Kidney (tissue), 22 donors: ENCODE measurements at places on chromosomes 13 and 19.
A peak's percentile ranks its signal among the peaks of the same experiment; 100 is the strongest.

DNA sequence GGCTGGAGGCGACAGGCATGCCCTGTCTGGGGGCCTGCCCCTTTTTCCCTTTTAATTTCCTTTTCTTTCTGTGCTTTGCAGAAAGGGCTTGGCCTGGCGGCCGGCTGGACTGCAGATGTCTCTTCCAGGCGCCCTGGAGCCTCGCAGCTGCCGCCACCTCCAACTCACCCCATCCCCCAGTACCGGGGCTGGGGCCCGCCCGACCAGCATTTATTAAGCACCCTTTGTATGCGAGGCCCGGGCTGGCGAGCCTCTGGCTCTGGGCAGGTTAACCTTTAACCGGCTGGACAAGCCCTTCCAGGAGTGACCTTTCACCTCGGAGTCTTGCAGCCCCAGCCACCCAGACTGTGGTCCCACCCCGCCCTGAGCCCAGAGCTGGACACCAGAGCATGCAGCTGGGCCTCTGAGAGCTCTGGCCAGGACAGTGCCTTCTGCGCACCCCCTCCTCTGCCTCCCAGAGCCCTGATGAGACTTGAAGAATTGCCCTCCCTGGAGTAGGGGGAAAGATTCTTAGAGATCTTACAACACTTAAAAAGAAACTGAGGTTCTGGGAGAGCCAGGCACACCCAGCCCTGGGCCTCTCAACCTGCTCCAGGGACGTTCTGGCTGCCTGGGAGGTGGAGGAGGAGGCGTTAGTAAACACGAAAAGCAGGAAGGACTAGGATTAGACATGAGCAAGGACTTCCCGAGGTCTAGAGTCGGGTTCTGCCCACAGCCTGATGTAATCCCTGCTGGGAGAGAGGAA, 1.1 kb upstream of the NR2F6 start:
- peak; percentile 84 for DNase-seq

DNA sequence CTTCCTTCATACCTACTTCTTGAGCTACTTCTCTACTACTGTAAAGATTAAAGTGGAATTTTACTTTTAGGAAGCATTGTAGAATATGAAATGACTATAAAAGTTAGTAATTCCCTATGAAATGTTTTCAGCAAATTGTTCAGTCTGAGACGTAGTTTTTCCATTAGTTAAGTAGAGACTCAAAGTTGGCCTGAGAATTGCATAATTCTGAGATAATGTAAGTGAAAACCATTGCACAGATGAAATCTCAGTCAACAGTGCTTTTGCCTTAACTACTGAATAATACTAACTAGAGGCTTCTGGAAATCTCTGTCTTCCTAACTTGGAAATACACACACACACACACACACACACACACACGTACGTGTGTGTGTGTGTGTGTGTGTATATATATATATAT, 125.9 kb downstream of the FGF14 start:
- DNase-seq: no peak

DNA sequence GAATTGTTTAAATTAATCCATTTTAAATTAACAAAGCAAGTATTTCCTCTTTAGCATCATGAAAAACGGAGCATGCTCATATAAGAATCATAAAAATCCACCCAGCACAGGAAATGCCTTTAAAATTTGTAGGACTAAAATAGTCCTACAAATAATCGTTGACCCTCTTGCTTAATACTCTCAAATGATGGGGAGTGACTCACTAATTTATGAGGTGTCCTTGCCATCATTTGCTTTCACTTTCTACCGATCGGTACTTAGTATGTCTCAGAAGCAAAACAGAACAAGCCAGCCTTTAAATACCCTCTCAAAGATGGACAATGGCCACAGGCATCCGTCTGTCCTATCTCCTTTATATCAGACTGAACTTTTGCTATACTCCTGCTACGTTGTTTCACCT, 97.2 kb downstream of the SUCLA2 start:
- DNase-seq: no peak

DNA sequence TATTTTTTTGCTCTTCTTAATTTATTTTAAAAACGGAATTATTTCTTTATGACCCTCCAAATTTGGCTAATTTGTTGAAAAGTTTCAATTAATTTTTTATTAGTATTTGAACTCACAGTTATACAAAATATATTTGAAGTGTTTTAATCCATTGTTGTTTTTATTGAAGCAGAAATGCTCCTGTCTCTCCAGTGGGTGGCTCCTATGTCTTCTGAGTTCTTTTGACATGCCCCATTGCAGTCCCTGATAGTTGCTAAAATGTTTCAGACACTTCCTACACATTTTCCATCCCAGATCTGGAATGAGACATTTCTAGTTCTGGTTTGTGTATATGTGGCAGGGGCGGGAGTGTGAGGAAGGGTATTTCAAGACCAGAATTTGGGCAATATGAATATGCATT, 579.4 kb upstream of the PRR20A start:
- peak; percentile 14 for DNase-seq

- no peak for DNase-seq
Observed at GRCh38 chr19:18435178-18435841, 2.6 kb downstream of the ISYNA1 start.

DNA sequence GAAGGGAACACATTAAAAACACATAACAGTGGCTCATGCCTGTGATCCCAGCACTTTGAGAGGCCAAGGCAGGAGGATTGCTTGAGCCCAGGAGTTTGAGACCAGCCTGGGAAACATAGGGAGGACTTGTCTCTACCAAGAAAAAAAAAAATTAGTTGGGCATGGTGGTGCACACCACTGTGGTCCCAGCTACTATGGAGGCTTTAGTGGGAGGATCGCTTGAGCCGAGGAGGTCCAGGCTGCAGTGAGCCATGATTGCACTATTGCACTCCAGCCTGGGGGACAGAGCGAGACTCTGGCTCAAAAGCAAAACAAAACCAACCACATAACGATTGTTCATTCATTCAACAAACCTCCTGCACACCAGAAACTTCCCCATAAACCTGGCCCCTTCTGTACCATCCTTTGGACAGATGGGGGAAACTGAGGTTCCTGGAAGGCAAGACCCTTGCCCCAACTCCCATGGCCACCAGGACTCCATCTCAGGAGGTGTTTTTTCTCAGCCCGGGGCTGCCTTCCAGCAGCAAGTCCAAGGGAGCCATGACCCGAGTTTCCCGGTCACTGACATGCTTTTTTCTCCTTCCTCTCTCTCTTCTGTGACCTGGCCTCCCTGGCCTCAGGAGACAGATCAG, 4.3 kb downstream of the FOSB start:
- DNase-seq: no peak

DNA sequence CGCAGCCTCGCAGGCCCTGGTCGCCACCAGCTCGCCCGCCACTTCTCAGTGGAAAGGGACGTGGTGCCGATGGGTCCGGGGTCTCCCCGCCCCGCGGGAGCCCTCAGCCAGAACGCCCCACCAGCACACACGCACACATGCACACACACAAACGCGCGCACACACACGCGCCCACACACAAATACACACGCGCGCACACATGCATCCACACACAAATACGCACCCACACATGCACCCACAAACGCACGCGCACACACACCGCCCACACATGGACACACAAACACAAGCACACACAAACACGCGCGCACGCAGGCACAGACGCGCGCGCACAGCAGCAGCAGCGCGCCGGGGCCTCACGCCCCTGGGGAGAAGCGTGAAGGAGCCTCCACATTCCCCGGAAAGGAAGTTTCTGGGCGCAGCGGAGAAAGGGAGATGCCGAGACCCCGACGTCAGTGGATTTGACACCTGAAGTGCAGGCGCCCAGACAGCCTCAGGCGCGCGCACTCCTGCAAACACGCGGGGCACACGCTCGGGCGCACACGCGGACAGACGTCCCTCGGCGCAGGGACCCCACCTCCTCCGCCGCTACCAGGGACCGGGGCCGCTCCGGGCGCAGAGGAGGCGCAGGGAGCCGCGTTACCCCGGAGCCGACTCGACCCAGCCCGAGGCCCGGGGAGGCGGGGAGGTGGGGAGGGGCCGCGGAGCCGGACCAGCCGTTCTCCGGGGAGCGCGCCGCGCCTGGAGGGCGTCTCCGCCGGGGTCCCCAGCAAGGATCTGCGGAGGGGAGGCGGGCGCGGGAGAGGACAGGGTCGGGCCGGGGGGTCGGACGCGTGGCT, 622 bp downstream of the RASA3 start:
- peak; percentile 59 for DNase-seq

DNA sequence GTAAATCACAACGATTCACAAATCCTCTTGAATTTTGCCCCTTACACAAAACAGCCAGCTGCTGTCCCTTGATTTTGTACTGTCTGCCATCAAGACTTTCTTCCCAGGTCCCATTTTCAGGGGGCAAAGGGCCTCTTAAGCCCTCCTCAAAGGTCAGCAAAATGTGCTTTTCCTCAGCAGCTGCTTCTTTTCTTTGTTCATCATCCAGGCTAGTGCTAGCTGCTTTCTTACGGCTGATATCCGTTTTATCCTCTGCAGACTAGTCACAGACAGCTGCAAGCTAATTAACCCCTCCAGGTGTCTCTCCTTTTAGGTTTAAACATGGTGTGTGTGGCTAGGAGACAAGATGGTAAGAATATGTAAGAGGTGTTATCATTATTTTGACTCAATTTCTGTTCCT, 90.9 kb downstream of the NALCN start:
- no peak for DNase-seq

DNA sequence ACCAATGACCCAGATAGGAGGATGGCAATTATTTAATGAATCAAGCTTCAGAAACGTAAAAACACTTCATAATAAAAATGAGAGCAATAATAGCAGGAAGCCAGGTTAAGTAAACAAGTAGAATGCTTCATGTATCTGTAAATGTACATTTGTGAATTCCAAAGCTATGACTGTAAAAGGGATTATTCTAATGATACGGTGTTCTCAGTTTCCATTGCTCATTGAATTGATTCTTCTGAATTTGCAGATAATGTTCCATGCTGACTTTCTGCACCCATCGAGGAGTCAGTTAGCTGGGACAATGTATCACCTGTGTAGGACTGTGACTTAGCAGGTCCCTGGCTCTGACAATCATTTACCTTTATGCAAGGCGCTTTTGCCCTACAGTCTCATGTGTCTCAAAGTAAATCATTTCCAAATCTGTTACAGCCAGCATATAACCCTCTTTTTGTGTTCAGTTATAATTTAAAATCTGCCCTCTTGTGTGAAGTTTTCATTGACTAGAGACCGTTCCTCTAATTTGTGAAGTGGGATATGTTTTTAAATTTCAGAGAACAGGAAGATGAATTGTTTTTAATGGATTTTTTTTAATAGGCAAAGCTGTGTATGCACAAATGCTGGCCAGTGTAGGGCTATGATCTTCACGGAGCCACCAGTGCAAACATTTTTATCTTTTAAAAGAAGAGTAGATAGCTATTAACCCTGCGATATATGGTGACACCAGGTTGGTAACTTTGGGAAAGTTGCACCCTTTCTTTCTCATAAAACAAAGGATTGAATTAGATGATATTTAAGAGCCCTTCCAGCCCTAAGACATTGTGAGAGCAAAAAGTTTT, 267.1 kb downstream of the KLF5 start:
- DNase-seq: no peak

GRCh38 chr13:94596575-94596971, 621 bp upstream of the TGDS start:
- no peak for DNase-seq

GRCh38 chr19:7740682-7741054, 6.7 kb downstream of the CD209 start:
- DNase-seq: no peak

DNA sequence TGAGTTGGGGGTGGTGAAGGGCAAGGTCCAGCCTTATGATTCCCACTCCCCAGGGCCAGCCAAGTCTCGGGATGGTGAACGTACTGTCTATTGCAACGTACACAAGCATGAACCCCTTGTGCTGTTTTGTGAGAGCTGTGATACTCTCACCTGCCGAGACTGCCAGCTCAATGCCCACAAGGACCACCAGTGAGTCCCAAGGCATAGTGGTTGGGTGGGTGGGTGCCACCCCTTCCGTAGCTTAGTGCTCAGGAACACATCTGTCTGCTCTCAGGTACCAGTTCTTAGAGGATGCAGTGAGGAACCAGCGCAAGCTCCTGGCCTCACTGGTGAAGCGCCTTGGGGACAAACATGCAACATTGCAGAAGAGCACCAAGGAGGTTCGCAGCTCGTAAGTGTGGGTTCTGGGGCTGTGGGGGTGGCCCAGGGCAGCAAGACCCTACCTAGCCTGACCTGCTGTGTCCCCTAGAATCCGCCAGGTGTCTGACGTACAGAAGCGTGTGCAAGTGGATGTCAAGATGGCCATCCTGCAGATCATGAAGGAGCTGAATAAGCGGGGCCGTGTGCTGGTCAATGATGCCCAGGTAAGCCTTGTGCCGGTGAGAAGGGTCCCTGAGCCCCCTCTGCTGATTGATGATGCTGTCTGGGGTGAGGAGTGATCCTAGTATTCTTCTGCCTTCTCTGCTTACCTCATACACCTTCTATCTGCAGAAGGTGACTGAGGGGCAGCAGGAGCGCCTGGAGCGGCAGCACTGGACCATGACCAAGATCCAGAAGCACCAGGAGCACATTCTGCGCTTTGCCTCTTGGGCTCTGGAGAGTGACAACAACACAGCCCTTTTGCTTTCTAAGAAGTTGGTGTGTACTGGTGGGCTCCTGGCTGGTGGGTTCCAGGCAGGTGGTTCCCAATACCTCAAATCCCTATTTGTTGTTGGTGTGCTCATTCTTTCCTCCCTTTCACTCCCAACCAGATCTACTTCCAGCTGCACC, 3.8 kb downstream of the TRIM28 start:
- DNase-seq: no peak

DNA sequence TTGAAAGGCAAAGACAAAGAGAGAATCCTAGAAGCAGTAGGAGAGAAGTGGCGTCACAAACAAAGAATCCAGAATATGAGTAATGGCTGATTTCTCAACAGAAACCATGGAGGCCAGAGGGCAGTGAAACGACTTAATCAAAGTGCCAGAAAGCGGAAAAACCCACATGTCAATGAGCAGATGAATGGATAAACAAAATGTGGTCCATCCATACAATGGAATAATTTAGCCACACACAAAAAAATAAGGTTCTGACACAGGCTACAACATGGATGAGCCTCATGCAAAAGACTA, 52.2 kb upstream of the RANBP3 start:
- no peak for DNase-seq

- DNase-seq: peak; percentile 83
Observed at GRCh38 chr19:29329460-29330134, 116.6 kb upstream of the UQCRFS1 start.

DNA sequence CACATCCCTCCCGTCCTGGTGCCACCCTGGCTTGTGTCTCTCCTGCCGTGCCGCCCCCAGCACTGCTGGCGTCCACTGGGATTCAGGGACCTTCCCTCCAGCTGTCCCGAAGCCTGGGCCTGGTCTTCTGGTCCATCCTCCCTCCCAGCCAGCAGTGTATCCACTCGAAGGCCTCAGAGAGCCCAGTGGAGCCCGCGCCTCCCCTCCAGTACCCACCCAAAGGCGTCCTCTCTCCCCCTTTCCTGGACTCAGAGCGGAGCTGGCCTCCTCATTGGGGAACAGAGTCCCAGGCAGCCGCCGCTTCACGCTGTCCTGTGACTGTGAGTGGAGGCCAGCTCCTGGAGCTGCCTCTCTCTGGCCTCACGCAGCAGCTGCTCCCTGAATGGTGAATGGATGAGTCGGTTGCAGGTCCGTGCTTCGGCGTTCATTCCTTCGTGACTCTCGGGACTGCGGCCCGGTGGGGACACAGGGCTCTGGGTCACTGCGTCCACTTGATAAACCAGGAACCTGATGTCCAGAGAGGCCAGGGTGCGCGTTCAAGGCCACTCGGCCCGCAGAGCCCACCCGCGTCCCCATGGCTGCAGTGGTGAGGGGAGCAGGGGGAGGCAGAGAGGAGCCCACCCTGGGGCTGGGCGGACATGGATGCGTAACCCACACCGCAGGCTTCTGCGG, 12.1 kb downstream of the ONECUT3 start:
- DNase-seq: no peak
